Left lung (tissue), 14 donors: ENCODE measurements at places on chromosomes 5 and 9. TPM values are rescaled to one million over a fixed set of nuclear protein-coding genes. Genes with fewer than 3 reads are reported as not detected.

DNA sequence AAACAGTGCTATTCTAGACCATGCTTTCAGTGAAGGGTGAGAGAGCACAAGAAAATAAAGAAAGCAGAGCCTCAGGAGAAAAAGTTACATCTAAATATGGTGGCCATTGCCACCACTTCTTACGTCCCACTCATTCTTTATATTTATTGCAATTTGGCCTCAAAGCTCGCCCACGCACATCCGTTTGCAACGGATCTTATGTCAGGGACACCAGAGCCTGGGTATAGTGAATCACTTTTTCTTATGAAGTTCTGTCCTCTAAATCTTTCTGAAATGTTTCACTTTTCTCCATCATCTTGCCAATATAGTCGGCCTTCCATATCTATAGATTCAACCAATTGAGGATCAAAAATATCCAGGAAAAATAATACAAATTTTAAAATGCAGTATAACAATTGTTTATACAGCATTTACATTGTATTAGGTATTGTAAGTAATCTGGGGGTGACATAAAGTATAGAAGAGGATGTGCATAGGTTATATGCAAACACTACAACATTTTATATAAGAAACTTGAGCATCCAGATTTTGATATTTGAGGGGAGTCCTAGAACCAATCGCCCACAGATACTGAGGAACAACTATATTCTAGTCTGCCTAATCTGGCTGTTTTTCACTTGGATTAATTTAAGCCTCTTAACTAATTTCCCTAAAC, 35.2 kb downstream of the GOLPH3 start:
- no peaks in the 10 kb centered on the region for H3K4me1 ChIP-seq
- DNase-seq = no peak
- no peaks in the 10 kb centered on the region for H3K36me3 ChIP-seq
- no peaks in the 10 kb centered on the region for H3K27me3 ChIP-seq
- no peak overlapping the region for H3K4me3 ChIP-seq
- H3K27ac ChIP-seq = no peak overlapping the region

Gene GBGT1
- 45.1 TPM for total RNA-seq

- DNase-seq = no peak
Observed at GRCh38 chr5:57313716-57314115, 139.9 kb downstream of the GPBP1 start.

GRCh38 chr5:54820346-54821134, 164.9 kb downstream of the ESM1 start:
- no peaks in the 10 kb centered on the region for H3K4me1 ChIP-seq
- H3K4me3 ChIP-seq = no peak overlapping the region
- H3K27ac ChIP-seq = no peak overlapping the region
- DNase-seq = no peak
- no peaks in the 10 kb centered on the region for H3K36me3 ChIP-seq

Gene EIF4E1B
- not detected for total RNA-seq

Gene ENTPD2
- total RNA-seq = 0.87 TPM
